Stimulated activated CD4-positive, alpha-beta T cell treated with anti-CD3 and anti-CD28 coated beads, Interleukin-12 subunit alpha, Interleukin-12 subunit beta, amount 100 ng/mL, for 4 hours (primary cell): ENCODE measurements at places on chromosomes 3 and 15.
A peak's percentile ranks its signal among the peaks of the same experiment; 100 is the strongest.

GRCh38 chr3:127288921-127289705 lies 1.3 kb upstream of the PRR20G start:
- DNase-seq: no peak

DNA sequence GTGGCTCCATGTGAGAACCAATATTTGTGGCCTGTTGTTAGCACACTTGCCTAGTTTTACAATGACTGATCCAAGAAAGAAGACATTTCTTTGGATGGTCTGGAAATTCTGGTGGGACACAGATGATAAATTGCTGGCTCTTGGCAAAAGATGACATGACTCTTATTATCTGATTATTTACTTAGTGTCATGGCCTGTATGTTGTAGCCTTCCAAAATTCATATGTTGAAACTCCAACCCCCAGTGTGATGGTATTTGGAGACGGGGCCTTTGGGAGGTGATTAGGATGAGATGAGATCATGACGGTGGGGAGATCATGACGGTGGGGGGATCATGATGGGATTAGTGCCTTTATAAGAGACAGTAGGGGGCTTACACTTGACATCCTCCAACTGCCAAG lies 30.0 kb upstream of the AKAP13 start:
- no peak for DNase-seq

DNA sequence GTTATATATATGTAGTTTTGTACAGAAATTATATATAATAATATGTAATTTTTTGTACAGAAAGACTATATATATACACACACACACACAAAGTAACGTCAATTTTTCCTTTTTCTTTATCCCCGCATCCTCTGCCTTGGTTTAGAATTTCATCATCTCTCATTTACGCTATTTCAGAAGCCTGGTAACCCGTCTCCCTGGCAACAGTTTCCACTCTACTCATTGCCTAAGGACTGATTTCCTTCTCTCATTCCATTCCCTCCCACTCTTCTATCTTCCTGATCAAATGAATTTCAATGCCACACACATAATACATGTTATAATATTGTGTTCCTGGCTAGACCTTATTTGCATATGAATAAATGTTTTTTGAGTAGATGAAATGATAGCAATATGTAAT lies 47.8 kb upstream of the NDN start:
- DNase-seq: no peak

DNA sequence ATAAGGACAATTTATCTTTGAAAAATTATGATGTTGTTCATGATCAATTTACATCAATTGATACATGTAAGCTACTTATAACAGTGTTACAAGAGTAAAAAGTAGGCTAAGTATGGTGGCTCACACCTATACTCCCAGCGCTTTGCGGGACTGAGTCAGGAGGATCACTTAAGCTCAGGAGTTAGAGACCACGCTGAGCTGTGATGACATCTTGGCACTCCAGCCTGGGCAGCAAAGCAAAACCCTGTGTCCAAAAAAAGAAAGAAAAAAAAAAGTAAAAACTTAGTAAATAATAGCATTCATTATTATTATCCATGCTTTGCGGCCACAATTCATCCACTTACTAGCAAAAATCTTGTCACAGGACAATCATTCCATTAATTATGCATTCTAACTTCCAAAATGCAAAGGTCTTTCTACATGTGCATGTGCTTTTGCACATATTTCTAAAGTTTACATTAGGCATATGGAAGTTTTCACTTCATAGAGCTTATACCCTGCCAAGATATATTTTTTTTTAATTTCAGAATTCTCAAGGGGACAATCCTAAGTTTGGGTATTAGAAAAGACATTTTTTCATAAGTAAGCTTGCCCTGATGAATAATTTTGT lies 243.3 kb upstream of the RARB start:
- no peak for DNase-seq

GRCh38 chr3:117483839-117484238 lies 774.3 kb downstream of the TUSC7 start:
- DNase-seq: no peak

GRCh38 chr3:80586338-80586737 lies 818.5 kb upstream of the ROBO1 start:
- no peak for DNase-seq

GRCh38 chr3:52121464-52121805 lies 32.8 kb downstream of the POC1A start:
- no peak for DNase-seq

GRCh38 chr3:194265505-194265892 lies 85.6 kb downstream of the CPN2 start:
- DNase-seq: no peak

- no peak for DNase-seq
Observed at GRCh38 chr3:61718565-61718964, 157.2 kb downstream of the PTPRG start.

- DNase-seq: no peak
Observed at GRCh38 chr3:183193762-183194689, 31.5 kb upstream of the LAMP3 start.

DNA sequence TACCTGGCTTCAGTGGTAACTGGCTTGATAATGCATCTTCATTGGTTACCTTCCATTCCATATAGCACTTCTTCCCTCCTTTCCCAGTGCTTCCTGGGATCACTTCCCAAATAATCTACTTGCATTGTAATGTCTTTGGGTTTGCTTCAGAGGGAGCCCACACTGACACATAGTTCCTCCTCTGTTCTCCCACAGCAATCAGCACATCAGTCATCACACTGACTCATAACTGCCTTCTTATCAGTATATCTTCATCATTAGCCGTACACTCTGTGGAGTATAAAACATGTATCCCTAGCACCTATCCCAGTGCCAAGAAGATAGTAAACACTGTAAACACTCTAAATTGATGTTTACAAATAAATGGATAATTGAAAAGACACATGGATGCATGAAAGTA lies 91.4 kb upstream of the SCN10A start:
- DNase-seq: no peak

GRCh38 chr3:193572426-193572908 lies 17.8 kb upstream of the ATP13A4 start:
- DNase-seq: peak; percentile 32

- no peak for DNase-seq
Observed at GRCh38 chr3:20648294-20648693, 462.3 kb upstream of the SGO1 start.

GRCh38 chr15:64423970-64424369 lies 36.3 kb downstream of the TRIP4 start:
- no peak for DNase-seq

DNA sequence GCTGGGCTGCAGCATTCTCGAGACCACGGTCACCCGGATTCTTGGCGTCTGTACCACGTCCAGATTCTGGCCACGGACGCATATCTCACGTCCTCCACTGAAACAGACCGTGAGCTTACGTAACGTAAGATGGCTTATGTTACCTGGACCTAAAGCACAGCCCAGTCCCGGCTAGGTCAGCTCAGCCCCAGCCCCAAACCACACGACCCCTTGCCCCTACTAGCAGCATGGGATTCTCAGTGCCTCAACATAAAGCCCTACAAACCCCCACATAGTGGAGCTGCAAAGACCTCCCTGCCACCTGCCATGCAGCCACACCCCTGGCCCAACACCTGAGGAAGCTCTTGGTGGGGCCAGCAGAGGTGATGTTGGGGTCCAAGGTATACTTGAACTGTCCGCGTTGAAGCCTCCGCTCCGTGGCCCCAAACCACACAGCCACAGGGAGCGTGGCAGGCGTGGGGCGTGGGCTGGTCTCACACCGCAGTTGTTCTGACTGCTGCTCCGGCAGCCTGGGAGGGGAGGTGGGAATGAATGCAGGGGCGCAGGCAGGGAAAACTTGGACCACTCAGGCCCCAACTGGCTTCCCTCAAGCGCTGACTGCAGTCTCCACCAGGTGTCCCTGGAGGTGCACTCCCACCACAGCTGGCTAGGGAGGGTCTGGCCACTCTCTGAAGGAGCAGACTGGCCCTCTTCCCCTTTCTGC lies 14.5 kb downstream of the PLXNB1 start:
- no peak for DNase-seq

DNA sequence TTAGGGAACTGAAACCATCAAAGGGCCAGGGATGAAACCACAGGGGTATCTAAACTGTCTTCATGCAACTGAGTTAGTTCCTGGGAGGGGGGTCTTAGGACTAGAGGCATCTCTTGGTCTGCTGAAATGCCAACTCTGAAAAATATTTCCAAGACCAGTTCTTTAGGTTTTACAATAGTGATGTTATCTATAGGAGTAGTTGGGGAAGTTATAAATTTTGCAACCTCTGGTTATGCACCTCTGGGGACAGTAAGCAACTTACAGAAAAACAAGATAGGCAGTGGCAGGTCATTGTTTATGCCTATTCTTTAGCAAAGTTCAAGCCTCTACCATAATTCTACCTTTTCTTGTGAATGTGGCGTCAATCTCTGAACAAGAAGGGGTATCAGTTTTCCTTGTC lies 60.5 kb upstream of the MINAR1 start:
- DNase-seq: no peak

DNA sequence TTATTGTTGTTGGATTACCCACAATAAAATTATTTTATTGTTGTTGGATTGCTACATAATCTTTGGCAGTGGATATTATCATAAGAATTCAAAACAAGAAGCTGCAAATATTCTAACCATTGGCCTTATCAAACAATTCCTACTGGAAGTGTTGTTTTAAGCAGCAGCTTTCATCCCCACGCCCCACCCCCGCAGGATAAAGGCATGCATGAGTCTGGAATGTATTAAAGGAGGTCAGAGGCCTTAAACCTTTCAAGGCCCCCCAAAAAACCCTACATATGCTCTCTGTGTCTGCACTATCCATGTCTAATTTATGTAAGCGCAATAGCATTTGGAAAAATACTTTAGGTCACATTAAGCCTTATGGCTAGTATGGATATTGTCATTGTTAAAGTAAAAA lies 23.1 kb downstream of the P3H2 start:
- DNase-seq: no peak

GRCh38 chr3:112976001-112976400 lies 1.1 kb upstream of the CD200R1 start:
- DNase-seq: no peak

DNA sequence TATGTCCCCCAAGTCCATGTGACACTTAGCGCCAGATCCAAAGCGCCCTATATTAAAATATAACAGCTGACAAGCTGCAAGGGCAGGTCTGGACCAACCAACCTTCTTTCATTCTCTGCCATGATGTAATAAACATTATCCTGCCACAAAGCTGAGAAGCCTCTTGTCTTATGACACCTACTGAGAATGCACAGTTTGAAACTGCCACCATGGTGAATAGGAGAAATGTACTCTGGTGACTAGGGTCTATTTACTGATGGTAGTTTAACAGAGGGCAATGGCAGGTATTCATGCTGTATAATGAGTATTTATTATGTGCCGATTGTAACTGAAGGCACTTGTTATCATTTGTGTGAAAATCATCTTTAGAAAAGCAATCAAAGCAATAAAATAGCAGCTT lies 634.0 kb downstream of the OTOL1 start:
- no peak for DNase-seq

DNA sequence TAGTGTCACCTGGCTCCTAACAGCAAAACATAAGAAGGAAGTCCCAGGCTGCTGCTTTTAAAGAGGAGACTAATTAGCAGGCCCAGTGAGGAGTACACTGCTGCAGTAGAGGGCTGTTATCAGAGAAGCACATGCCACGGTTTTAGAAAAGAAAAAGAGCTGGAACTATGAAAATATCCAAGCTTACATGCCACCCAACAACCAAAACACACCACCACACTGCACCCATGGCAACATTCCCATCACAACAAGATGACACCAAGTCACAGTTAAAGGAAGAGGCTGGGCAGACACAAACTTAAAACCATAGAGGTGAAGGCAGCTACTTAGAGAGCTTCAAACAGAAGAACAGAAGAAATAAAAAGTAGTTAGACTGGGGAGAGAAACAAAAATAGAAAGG lies 37.0 kb downstream of the NPTN start:
- DNase-seq: no peak

DNA sequence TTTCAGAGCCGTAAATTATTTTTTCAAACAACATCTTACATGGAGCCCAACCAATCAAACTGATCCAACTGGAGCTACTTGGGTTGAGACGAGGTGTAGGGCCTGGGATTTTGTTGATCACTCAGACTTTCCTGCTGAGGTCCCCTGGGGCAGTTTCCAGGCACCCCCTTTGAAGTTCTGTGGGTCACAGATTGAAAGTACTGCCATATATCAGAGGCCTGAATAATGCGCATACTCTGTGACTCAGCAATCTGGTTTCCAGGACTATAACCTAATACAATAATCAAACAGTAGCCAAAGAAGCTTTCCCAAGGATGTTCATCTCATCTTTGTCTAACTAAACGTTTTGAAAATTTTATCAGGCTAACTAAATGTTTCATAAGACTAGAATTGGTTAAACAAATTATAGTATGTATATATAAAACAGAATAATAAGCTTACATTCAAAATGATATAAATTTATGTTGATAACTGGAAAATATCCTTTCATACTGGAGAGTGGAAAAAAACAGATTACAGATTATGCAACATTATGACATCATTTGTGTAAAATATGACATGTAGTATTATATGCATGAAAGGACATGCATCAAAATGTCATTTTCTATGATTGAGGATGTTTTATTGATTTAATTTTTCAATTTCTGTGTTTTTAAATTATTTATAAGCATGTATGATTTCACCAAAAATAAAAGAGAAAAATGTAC lies 617.1 kb downstream of the NTRK3 start:
- DNase-seq: no peak

DNA sequence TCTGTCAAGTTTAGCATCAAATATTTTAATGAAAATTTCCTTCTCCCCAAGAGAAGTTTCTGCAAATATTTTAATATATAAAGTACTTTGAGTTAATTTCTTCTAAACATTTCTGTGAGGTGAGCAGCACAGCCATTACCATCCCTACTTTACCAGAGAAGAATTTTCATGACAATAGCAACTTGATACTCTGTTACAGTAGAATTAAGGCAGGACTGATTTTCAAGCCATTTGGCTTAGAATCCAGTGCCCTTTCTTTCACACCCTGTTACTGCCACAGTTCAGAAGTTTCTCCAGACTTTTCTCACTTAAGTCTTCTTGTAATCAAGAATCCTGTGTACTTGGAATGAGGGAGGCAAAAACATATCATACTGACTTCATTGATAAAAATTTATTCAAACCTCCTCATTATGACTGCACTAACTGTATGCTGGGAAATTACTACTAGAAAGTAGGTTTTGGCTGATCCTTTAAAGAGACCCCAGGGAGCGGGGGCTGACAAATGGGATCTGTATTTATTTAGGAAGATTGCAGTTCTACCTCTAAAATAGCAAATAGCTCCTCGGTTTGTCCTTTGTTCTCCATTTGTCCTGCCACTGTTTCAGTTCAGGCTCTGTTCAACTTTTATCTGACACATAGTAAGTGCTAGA lies 557.0 kb upstream of the SGO1 start:
- DNase-seq: no peak
